ENCODE measurements at places on chromosomes 13 and 19. TPM values are rescaled to one million over a fixed set of nuclear protein-coding genes. Genes with fewer than 3 reads are reported as not detected.

DNA sequence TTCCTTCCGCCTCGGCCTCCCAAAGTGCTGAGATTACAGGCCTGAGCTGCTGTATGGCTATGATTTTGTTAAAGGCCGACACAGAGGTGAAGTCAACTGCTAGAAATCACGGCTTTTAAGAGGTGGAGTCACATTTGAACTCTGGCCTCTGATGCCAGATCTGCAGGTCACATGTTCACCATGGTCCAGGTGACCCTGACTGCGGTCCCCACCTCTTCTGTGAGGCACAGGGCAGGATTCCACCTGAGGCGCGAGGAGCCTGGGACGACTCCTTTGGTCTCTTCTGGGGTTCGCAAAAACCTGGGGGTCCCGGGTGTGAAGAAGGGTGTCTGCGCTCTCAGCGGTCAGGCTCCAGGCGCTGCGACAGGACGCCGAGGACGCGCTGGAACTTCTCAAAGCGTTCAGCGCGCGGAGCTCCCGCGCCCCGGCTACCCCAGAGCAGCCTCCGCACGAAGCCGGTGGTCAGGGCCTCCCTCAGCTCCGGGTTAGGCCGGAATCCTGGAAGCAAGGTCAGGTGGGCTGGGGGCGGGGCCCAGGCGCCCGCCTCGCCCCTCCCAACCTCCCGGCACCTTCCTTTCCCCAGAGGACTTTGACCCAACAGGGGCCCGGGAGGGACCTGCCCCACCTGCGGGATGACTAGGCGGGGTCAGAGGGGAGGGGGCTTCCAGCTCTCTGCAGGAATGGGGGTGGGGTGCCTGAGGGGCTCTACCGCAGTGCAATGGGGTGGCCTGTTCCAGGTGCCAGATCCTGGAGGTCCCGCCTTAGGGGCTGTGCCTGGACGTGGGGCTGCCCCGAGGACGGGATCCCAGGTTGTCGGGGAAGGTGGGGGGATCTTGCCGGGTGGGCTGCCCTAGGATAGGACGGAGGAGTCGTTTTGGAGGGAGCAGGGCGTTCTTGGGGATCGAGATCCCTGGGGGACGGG is 13.0 kb downstream of the TRIP10 start:
- no peak for DNase-seq
- no peaks in the 10 kb centered on the region for H3K4me1 ChIP-seq
- H3K27me3 ChIP-seq = no peaks in the 10 kb centered on the region
- H3K4me3 ChIP-seq = no peak overlapping the region
- H3K36me3 ChIP-seq = peaks cover 79% of the 10 kb centered on the region
- H3K27ac ChIP-seq = no peak overlapping the region

DNA sequence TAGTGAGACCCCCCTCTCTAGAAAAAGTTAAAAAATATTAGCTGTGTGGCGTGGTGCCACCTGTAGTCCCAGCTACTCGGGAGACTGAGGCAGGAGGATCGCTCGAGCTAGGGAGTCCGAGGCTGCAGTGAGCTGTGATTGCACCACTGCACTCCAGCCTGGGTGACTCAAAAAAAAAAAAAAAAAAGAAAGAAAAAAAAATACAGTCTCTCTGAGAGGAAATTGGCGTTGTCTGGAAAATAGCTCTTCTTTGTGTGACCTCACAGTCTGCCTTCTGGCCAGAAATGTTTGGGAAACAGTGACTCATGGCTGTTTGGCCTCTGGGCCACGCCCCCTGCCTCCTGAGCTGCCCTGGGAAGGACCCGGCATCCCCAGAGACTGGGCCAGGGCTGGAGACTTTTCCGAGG is 10.7 kb downstream of the MARCHF2 start:
- H3K4me3 ChIP-seq = no peak overlapping the region
- peak overlapping the region; percentile 57 for H3K27ac ChIP-seq
- no peaks in the 10 kb centered on the region for H3K27me3 ChIP-seq
- no peaks in the 10 kb centered on the region for H3K36me3 ChIP-seq
- peak; percentile 99 for DNase-seq

The POLRMT gene
- 40.9 TPM for total RNA-seq

- DNase-seq = no peak
- H3K27ac ChIP-seq = no peak overlapping the region
- no peak overlapping the region for H3K4me3 ChIP-seq
- H3K36me3 ChIP-seq = no peaks in the 10 kb centered on the region
- H3K4me1 ChIP-seq = peaks cover 5% of the 10 kb centered on the region
- no peaks in the 10 kb centered on the region for H3K27me3 ChIP-seq
Observed at GRCh38 chr13:50344717-50345116, 329.5 kb downstream of the KCNRG start.

The IGFL2 gene
- total RNA-seq = 1.3 TPM

- H3K27me3 ChIP-seq = no peaks in the 10 kb centered on the region
- no peak overlapping the region for H3K4me3 ChIP-seq
- DNase-seq = no peak
- H3K4me1 ChIP-seq = peaks cover 8% of the 10 kb centered on the region
- H3K36me3 ChIP-seq = no peaks in the 10 kb centered on the region
Observed at GRCh38 chr13:76654263-76654662, 231.9 kb downstream of the KCTD12 start.

GRCh38 chr19:49149652-49150105 is 5.5 kb downstream of the HRC start:
- peak; percentile 89 for DNase-seq
- H3K27me3 ChIP-seq = no peaks in the 10 kb centered on the region
- H3K27ac ChIP-seq = peak overlapping the region; percentile 52
- H3K36me3 ChIP-seq = no peaks in the 10 kb centered on the region
- peaks cover 17% of the 10 kb centered on the region for H3K4me1 ChIP-seq

The EDDM13 gene
- not detected for total RNA-seq

GRCh38 chr19:8113017-8113416 is 36.4 kb downstream of the FBN3 start:
- peaks cover 6% of the 10 kb centered on the region for H3K4me1 ChIP-seq
- no peak overlapping the region for H3K4me3 ChIP-seq
- H3K27me3 ChIP-seq = no peaks in the 10 kb centered on the region
- peak; percentile 89 for DNase-seq
- no peaks in the 10 kb centered on the region for H3K36me3 ChIP-seq

DNA sequence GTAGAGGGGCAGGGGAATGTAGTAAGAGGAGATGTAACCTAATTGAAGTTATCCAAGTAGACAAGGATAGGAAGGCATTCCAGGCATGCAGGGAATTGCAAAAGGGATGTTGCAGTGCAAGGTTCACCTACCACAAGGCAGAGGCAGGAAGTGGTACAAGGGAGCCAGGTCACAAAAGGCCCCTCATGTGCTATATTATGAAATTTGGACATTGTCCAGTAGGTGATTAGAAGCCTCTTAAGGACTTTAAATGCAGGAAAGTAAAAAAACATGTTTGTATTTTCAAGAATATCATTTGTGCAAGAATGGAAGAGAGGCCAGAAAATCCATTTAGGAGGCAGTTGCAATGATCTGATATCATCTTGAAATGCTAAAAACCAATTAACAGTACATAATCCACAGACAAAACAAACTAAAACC is 111.4 kb downstream of the FRY start:
- peak; percentile 49 for DNase-seq
- no peak overlapping the region for H3K4me3 ChIP-seq
- H3K4me1 ChIP-seq = peaks cover 7% of the 10 kb centered on the region
- H3K27me3 ChIP-seq = no peaks in the 10 kb centered on the region
- H3K36me3 ChIP-seq = no peaks in the 10 kb centered on the region
- no peak overlapping the region for H3K27ac ChIP-seq

The FCHO1 gene
- 0.10 TPM for total RNA-seq

- no peak for DNase-seq
- peak overlapping the region; percentile 90 for H3K27ac ChIP-seq
- peak overlapping the region; percentile 90 for H3K4me3 ChIP-seq
- H3K4me1 ChIP-seq = peaks cover 26% of the 10 kb centered on the region
Observed at GRCh38 chr13:45464141-45464686, 525 bp upstream of the COG3 start.

DNA sequence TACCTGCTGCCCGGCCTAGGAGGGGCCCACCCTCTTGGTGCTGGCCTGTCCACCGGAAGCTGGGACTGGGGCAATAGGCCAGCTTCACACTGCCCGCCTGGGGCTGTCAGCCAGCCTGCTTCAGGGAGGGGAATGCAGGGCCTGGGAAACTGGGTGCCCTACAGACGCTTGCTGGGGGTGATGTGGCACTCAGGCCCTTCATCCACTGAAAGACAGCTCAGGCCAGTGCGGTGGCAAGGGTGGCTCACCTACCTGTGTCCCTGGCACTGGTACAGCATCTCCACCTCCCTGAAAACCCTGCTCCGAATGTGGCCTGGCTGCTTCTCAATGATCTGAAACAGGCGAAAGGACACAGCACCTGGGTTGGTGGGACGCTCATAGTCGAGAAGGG is 7.8 kb downstream of the MKNK2 start:
- H3K4me3 ChIP-seq = peak overlapping the region; percentile 56
- no peaks in the 10 kb centered on the region for H3K27me3 ChIP-seq
- peaks cover 16% of the 10 kb centered on the region for H3K4me1 ChIP-seq
- H3K36me3 ChIP-seq = peaks cover 55% of the 10 kb centered on the region

The SGCG gene
- total RNA-seq = not detected

DNA sequence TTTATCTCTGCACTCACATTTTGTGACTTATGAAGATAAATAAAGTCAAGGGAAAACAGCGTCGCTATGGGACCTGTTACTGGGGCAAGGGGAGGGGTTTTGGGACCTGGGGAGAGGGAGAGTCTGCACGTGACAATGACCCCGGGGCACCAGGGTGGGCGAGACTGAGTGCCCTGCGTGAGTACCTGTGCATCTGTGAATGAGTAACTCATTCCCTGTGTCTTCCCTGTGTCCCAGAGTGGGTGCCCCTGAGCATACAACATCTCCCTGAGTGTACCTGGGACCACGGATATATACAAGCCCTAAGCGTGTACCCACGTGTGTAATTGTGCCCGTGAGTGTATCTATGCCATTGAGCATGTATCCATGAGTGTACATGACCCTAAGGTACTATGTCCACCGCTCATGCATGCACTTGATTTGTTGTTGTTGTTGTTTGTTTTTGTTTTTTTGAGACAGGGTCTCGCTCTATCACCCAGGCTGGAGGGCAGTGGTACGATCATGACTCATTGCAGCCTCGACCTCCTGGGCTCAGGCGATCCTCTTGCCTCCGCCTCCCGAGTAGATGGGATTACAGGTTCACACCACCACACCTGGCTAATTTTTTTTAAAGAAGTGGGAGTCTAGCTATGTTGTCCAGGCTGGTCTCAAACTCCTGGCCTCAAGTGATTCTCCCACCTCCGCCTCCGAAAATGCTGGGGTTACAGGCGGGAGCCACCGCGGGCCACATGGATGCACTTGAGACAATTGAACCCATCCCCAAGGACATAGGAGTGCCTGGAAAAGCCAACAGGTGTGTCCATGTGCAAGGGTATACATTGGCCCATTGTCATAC is 645 bp upstream of the TRAPPC5 start:
- no peak overlapping the region for H3K27ac ChIP-seq
- peaks cover 6% of the 10 kb centered on the region for H3K4me1 ChIP-seq
- no peaks in the 10 kb centered on the region for H3K27me3 ChIP-seq
- peaks cover 26% of the 10 kb centered on the region for H3K36me3 ChIP-seq

DNA sequence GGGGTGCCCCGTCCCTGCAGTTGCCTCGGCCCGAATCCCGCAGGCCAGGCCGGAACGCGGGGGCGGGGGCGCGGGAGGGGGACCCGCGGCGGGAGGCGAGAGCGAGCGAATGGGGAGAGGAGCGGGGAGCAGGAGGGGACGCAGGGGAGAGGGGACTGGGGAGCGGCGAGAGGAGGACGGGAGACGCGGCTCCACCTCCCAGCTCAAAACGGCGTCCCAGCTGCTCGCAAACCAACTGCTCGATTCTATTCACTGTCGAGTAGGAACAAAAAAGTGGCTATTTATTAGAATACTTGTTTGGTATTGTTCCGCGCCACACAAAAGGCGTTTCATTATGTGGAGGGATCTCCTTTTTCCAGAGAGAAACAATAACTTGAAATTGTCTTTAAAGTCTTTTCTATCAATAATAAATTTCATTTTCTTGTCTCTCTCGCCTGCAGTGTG is 10.6 kb upstream of the SOX1 start:
- H3K4me1 ChIP-seq = no peaks in the 10 kb centered on the region
- H3K4me3 ChIP-seq = no peak overlapping the region
- no peaks in the 10 kb centered on the region for H3K27me3 ChIP-seq
- no peak for DNase-seq
- no peaks in the 10 kb centered on the region for H3K36me3 ChIP-seq
- no peak overlapping the region for H3K27ac ChIP-seq

The CBLC gene
- 14.6 TPM for total RNA-seq

The YIF1B gene
- total RNA-seq = 60.3 TPM

DNA sequence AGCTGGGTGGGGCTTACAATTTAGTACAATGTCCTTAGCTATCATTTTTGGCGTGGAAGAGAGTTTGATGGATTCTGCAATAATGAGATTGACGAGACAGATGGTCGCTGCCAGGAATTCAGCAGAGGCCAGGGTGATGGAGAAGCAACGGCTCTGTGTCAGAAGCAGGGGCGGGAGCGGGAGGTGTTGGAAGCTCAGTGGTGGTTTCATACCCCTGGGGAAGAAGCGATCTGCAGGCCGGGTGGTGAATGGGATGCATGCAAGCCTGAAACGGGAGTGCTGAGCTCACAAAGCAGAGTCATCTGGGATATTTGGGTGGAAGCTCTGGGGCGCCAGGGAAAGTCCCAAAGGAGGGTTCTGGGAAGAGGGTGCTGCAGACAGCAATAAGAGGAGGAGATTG is 370.8 kb downstream of the ZNF536 start:
- no peaks in the 10 kb centered on the region for H3K4me1 ChIP-seq
- no peak for DNase-seq
- no peak overlapping the region for H3K27ac ChIP-seq
- no peaks in the 10 kb centered on the region for H3K27me3 ChIP-seq
- no peak overlapping the region for H3K4me3 ChIP-seq
- no peaks in the 10 kb centered on the region for H3K36me3 ChIP-seq
